ENCODE measurements at places on chromosomes 4 and X. TPM values are rescaled to one million over a fixed set of nuclear protein-coding genes. Genes with fewer than 3 reads are reported as not detected.

DNA sequence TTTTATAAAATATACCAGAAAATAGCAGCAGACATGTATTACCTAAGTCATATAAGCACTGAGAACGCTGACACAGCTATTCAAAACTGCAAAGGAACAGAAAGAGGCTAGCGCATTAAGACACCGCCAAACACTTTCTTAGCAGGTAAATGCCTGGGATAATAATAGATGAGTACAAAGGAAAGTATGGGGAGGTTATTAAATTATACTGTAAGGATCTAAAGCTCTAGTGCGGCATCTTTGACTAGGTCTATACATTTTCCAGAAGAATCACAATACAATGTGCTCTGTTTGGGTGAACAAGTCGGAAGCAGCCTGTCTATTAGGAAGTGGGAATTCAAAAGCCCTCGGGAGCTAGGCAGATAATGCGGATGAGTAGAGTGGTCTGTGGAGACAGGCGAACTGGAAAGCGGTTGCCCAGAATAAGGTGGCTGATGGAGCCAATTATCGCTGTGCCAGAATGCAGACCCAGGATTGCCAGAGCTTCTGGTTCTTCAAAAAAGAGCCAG, 443.6 kb upstream of the TENM3 start:
- DNase-seq: no peak

GRCh38 chrX:110866421-110866820, 70.8 kb upstream of the CHRDL1 start:
- DNase-seq: no peak

DNA sequence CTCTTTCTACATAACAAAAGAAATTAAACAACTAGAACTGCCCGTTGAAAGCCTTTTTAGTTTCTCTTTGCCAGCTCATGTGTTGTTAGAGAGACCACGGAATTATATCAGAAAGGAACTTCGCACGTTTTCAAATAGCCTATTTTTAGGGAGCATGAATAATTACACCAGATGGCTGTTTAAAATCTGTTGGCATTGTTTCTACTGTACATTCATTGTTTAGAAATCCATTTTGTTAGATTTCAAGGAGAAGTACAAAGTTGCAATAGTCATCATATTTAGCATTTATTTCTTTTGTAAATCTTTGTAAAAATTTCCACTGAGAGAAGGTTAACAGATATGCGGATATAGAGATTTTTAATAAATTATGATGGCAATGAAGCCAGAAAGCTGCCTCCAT, 403.0 kb upstream of the HS3ST1 start:
- DNase-seq: no peak

CCDC110 gene
- 0.94 TPM for polyA plus RNA-seq

GRCh38 chrX:40105835-40106675, 8.3 kb upstream of the BCOR start:
- no peak for DNase-seq

GRCh38 chr4:81659051-81659450, 187.3 kb upstream of the RASGEF1B start:
- DNase-seq: no peak

DNA sequence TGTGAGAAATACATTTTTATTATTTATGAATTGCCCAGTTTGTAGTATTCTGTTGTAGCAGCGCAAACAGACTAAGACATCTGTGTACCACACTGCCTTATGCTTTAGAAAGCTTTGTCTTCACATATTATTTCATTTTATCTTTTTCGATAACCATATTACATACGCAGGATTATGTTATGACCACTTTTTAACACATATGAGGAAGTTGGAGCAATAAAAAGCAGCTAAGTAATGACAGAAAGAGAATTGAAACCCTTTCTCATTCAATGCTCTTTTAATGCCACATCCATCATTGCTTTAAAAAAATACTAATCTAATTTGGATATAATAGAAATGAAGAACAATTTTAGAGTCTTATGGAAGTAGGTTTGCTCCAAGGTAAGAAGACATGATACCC, 99.7 kb downstream of the CT47B1 start:
- DNase-seq: no peak

ETDA gene
- polyA plus RNA-seq: not detected

PLP1 gene
- 32.0 TPM for polyA plus RNA-seq

DNA sequence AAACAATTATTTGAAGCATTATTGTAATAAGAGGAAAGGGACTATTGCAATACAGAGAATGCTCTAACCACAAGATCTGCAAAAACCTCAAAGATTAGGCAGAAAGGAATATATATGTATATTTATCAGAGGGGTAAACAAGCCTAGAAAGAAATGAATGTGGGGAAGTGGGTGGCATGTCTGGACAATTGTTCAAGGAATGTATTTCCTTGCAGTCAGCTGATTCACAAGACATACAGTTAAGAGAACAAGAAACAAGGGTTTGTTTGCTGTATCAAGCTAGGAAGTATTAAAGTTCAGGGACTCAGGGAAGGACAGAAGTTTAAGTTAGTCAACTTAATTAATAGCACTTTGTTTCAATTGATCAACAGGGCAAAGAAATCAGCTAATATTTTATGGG, 514.7 kb downstream of the CENPC start:
- DNase-seq: no peak

- no peak for DNase-seq
Measured at GRCh38 chr4:123244137-123244536, 152.5 kb upstream of the SPRY1 start.

- DNase-seq: no peak
Measured at GRCh38 chr4:172706000-172706399, 462.6 kb upstream of the GALNT7 start.

DNA sequence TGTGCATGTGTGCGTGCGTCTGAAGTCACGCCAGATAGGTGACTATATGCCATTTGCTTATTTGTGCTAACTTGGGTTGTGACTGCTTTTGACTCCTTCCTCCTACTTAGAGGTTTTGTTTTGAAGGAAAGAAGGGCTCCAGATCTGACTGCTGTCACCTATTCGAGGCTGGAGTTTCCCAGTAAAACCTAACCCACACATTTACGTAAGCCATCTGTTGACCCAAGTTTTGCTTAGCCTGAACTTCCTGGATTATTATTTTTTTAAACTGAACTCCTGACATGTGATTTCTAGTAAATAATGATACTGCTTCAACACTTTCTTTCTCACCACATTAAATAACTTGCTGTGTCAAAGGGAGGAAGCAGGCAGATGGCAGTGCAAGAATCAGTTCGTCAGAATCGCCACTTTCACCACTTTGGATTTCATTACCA, 41.5 kb downstream of the DTHD1 start:
- no peak for DNase-seq

GRCh38 chr4:42454755-42455420, 57.6 kb downstream of the SHISA3 start:
- no peak for DNase-seq

IL9R gene
- 0.48 TPM for polyA plus RNA-seq
